Astrocyte of the spinal cord (primary cell): ENCODE measurements at places on chromosomes 4 and X.

DNA sequence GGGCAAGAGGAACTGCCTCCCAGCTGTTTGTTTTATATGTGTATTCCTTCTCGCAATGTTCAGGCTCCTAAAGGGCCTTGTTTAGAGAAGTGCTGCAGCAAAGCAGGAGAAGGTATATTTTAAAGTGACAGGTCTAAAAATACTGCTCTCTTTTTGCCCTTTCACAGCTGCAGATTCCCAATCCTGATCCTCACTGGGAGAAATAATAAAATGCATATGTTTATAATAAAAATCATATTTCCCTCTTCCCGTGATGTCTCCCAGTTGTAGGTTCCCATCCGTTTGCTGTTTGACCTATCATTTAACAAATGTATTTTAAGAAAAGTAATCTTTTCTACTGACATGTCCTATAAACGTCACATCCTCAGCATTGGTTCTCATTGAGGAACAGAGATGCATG, 62.7 kb upstream of the GPC4 start:
- no peak for DNase-seq

GRCh38 chr4:16875487-16875886, 23.0 kb downstream of the LDB2 start:
- peak; percentile 80 for DNase-seq

DNA sequence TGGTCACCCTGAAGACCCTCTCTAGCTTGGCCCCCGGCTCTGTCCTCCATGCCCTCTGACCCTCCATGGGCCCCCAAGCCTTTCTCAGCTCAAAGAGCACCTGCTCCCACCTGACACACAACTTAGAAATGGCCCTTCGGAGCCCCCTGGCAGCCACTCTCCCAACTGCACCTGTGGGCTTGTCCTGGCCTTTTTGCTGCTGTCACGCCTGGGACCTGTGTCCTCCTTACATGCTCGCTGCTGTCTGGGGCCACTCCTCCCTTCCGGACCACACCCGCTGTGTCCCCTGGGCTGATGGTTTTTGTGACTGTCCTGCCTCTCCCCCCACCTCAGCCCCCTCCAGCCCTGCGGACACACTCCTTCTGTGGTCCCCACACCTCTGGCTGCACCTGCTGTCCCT, 106.2 kb upstream of the AFAP1 start:
- DNase-seq: no peak

- no peak for DNase-seq
Measured at GRCh38 chrX:2409796-2410195, 91.0 kb downstream of the DHRSX start.

GRCh38 chrX:23745786-23746185, 2.7 kb upstream of the ACOT9 start:
- DNase-seq: no peak

- peak; percentile 63 for DNase-seq
Measured at GRCh38 chr4:123587983-123588494, 191.4 kb downstream of the SPRY1 start.

DNA sequence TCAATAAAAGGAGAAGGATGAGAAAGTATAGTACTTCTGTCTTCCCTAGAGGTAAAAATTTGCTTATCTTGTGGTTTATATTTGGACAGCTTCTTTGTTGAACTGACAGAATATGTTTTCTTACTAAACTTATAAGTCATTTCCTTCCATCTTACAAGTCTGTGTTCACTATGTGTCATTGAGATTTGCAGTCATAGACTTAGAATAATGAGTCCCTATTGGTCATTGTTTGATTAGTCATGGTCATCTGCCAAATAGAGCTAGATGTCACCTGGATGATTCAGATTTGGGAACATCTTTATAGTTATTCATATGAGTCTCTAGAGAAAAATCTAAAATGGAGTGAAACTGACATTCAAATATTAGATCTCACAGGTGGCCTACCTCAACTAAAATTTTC, 51.5 kb downstream of the SPATA18 start:
- peak; percentile 22 for DNase-seq

- no peak for DNase-seq
Measured at GRCh38 chrX:12304261-12304660, 166.0 kb downstream of the FRMPD4 start.

DNA sequence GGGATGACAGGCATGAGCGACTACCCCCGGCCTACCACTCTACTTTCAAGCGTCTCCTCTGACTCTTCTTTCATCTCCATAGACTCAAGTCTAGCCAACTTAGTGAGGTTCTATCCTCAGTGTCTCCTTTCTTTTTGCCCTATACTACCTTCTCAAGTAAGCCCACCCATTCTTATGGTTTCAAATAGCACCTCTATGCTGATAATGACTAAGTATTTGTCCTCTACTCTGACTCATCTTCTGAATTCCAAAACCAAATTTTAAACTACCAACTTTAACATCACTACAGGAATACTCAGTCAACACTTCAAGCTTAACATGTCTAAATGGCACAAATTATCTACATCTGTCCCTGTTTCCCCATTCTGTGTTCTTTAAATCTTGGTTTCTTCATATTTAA, 47.8 kb downstream of the ELF2 start:
- no peak for DNase-seq

- no peak for DNase-seq
Measured at GRCh38 chr4:8349664-8350236, 80.2 kb downstream of the HTRA3 start.

DNA sequence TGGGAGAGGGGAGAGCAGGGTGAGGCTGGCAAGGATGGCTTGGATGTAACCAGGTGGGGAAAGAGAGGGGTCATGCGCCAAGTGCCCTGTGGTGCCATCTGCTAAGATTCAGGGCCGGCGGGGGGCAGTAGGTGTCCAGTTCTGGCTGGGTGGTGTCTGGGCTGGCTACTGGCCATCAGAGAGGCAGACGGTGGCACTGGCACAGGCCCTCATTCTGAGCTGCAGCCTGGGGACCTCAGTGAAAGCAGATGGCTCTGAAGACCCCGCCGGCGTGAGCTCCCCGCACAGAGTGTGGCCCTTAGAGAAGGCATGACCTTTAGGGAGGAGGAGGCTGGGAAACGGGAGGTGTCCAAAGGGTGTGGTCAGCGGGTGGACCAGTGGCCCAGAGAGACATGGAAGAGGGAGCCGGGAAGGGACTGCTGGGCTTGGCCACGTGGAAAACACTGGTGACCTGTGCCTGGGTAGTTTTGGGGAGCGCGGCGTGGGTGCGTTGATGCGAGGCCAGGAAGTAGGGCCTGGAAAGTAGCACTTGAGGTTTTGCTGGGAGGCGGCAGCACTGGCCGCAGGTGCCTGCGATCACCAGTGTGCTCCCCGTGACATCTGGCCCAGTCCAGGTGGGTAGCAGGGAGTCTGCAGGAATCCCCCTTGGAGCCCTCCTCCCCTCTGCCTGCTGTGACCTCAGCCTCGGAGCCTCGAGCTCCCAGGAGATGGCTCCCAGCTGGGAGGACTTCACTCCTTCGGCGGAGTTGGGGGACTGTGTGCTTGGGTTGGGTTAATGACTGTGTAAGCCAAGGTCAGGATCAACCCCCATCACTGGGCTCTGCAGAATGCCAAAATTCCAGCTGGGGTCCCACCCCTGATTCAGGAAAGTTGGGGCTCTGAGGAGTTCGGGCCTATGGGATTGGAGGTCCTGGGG, 9.3 kb upstream of the SH3TC1 start:
- DNase-seq: no peak

DNA sequence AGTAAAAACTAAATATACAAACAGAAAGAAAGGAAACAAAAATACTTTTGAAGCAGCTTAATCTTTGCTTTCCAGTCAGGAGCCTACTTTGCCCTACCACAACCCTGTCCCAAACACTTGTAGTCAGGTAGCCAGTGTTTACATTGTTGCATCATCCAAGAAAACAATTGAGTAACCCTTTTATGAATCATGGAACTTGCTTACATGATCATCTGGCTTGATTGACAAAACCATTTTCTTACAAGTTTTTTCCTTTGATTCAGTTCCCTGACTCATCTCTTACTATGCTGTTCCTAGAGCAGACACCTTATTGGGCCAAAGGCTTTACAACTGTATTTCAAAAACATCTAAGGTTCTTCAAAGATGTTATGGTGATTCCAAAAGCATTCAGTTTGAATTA, 740.1 kb downstream of the KLHL13 start:
- DNase-seq: no peak

GRCh38 chrX:45261005-45261404, 60.3 kb upstream of the DIPK2B start:
- no peak for DNase-seq

- DNase-seq: peak; percentile 89
Measured at GRCh38 chrX:134622056-134622812, 36.0 kb downstream of the PLAC1 start.

- DNase-seq: no peak
Measured at GRCh38 chrX:19684311-19684710, 169.0 kb upstream of the MAP3K15 start.

DNA sequence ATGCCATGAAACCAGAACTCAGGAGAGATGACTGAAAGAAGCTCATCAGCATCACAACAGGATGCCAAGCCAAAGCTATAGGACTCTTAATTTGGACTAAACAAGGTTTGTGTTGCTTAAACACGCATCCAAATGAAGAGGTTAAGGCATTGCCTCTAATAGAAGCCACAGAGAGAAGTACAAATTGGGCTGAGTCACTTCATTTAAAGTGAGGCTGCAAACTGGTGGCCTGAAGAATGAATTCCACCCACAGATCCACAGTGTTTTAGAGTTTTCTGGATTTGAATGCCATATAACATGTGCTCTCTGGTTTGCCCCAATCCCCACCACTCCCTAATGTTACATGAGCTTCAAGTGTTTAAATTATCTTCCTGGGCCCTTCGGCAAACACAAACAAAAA, 103.5 kb downstream of the FIP1L1 start:
- DNase-seq: peak; percentile 29

GRCh38 chrX:9204560-9204959, 170.6 kb upstream of the FAM9B start:
- no peak for DNase-seq

- peak; percentile 56 for DNase-seq
Measured at GRCh38 chr4:125703443-125703842, 388.7 kb downstream of the FAT4 start.

GRCh38 chr4:60485276-60485675, 714.9 kb upstream of the ADGRL3 start:
- peak; percentile 48 for DNase-seq

DNA sequence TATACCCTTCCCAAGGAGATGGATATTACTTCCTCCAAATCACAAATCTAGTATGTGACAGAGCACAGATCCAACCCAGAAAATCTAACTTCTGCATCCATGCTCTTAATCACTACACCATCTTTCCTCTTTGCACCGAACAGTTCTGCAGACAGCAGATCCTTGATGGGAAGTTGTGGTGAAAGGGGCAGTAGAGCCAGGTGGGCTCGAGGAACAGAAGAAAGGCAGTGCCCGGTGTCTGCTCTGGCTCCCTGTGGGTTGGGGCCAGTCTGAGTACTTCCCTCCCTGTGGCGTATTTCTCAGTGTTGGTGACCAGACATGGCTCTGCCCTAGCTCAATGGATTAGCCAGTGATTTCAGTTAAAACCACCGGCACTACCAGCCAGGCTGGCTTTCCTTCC, 15.3 kb downstream of the HOPX start:
- no peak for DNase-seq

- DNase-seq: no peak
Measured at GRCh38 chr4:121376556-121376955, 4.3 kb downstream of the QRFPR start.

DNA sequence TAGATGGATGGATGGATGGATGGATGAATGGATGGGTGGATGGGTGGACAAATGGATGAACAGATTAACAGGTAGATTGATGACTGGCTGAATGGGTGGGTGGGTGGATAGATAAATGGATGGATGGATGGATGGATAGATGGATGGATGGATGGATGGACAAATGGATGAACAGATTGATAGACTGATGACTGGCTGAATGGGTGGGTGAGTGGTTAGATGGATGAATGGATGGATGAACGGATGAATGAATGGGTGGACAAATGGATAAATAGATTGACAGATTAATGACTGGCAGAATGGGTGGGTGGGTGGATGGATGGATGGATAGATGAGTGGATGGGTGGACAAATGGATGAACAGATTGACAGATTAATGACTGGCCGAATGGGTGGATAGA, 13.6 kb upstream of the AKAP17A start:
- no peak for DNase-seq

DNA sequence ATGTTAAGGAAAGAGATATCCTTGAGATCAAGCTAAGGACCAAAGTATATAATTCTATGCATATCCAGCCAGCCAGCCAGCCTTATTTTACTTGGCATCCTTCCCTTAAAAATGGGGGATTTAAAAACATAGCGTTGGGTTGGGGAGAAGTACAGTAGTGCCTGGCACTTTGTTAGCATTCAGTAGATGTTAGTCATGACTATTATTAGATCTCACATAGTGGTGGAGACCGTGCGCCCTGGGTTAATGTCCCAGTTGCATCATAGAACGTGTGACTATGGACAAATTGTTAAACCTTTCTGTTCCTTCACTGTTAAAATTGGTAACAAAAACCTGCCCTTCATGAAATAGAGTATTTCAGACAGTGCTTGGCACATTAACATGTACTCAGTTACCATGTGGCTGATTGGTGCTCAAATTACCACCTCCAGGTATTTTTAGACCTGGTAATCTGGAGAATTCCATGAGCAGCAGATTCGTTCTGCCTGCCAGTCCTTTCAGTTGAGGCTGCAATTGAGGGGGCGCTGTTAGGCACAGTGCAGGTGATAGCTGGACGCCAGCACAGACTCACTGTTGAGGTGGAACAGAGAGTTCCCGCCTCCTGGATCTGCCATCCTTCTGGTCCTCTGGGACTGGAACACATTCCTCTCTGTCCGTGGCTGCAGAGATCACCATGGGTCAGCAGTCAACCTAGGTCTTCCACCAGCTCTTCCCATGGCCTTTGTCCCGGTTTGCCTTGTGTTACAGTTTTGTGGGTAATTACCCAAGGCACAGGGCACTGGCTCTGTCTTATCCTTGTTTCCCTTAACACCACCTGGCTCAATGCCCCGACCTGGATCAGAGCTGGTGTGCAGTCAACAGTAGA, 31.7 kb downstream of the RBBP7 start:
- peak; percentile 86 for DNase-seq

- no peak for DNase-seq
Measured at GRCh38 chr4:91220315-91220714, 1083.5 kb upstream of the GRID2 start.

GRCh38 chr4:9409793-9410192, 34.4 kb upstream of the DEFB131A start:
- DNase-seq: no peak

DNA sequence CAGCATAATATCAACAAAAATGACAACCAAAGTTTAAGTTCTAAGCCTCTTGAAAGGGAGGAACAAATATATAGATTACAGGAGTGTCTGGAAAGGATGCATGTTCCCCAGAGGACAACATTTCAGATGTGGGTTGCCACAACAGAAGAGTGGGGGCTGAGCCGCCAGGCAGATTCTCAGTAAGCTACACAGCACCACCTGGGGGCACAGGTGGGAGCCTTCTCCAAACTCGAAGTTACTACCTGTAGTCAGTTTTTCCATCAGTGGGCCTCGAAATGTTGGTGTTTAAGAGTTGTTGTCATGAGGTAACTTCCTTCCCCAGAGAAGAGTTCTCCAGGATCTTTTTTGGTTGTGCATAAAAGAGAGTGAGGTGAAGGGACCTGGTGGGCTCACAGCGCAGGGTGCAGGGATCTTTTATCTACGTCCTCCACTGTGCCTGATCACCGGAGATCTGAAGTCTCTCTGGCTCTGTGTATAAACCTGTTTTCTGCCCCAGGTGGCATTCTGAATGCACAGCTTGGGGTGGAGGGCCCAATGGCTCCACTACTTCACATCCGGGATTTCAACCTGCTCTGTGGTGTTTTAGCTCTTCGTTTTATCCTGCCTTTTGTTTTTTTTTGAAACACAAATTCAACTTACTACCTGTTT, 58.4 kb upstream of the STS start:
- no peak for DNase-seq
